ENCODE measurements at places on chromosomes 1 and 21. TPM values are rescaled to one million over a fixed set of nuclear protein-coding genes. Genes with fewer than 3 reads are reported as not detected.

OR6Y1 gene
- total RNA-seq = not detected

MCL1 gene
- 169 TPM for total RNA-seq

CYP4A11 gene
- total RNA-seq = not detected

NUDT4B gene
- total RNA-seq = 0.35 TPM

MAD2L2 gene
- 54.1 TPM for total RNA-seq

ATP5PB gene
- 241 TPM for total RNA-seq

SIK1 gene
- total RNA-seq = 15.9 TPM

SERINC2 gene
- 17.5 TPM for total RNA-seq

DCST2 gene
- 0.46 TPM for total RNA-seq

CYP4A22 gene
- not detected for total RNA-seq

ZNF648 gene
- not detected for total RNA-seq

LRRIQ3 gene
- total RNA-seq = 0.51 TPM

C8A gene
- not detected for total RNA-seq
